Activated T-helper 1 cell treated with anti-CD3 and anti-CD28 coated beads, Interleukin-12 subunit alpha, Interleukin-12 subunit beta, Interleukin-2, Interleukin-4 antibody, amounts not matched to agents 30 ng/mL and 10 ng/mL and 1 ng/mL, durations not matched to agents 14 hours and 24 hours and 36 hours (primary cell): ENCODE measurements at places on chromosomes 1 and 21. TPM values are rescaled to one million over a fixed set of nuclear protein-coding genes. Genes with fewer than 3 reads are reported as not detected.
A peak's percentile ranks its signal among the peaks of the same experiment; 100 is the strongest.

The CD164L2 gene
- not detected in 2 replicates for total RNA-seq

- no peaks in the 10 kb centered on the region for H3K4me1 ChIP-seq
- no peaks in the 10 kb centered on the region for H3K27me3 ChIP-seq
- DNase-seq = no peak
- no peak overlapping the region for H3K4me3 ChIP-seq
These were observed 72.8 kb upstream of the FGGY start for GRCh38 chr1:59223989-59224634.

The CYP4Z1 gene
- not detected in 2 replicates for total RNA-seq

DNA sequence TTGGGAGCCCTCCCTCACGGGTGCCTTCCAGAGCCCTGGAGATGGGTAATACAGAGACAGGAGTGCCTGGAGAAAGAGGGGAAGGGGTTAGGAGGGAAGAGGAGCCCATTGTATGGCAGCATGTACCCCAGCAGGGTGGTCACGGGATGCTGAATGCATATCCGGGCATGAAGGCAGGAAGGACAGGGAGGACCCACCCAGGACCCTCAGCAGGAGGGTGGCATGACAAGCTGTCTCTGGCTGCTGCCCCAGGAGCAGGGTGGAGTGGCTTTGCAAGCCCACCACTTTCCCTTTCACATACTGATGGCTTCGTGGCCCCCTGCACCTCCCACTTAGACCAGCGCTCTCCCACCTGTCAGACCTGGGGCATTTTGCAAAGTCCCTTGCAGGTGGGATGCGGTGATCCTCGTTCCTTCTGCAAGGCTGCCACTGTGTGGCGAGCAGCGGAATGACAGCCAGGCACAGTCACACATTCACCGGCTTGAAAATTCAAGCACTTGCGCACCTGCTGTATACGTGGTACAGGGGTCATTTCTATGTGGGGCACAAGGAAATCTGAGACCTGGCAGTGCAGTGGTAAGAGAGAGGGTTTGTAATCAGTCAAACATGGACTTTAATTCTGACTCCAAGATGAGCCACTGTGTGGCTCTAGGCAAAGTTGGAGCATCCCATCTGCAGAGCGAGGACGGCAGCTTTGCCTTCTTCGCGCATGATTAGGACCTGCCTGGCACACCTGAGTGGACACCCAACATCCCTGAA lies 53.2 kb upstream of the TMEM51 start:
- no peak overlapping the region for H3K27ac ChIP-seq
- no peaks in the 10 kb centered on the region for H3K36me3 ChIP-seq
- peak; percentile 41 for DNase-seq
- H3K4me1 ChIP-seq = peaks cover 10% of the 10 kb centered on the region

DNA sequence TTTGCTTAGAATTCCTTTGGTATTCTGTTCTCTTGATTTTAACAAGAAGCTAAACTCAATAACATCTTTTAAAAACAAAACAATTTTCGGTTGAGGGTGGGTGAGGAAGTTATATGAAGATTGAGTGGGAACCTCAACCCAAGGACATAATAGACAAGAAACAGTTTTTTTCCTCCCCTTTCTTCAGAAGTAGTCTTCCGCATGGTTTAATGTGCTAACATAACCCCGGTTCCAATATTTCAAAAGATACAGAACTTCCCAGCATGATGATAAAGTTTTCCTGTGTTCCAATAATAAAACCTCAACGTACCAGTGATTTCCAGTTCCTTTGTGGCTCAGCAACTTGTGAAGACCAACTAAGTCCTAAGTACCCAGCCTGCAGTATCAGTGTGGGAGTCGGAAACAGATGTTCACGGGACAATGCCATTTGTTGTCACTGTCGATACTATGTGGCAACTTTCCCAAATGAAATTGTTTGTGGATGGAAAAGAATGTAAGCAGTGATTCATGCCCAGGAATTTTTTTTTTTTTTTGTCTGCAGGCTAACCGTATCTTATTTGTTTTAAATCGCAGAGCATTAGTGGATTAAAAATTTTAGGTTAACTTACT lies 48.5 kb downstream of the NR5A2 start:
- no peak overlapping the region for H3K4me3 ChIP-seq
- DNase-seq = no peak
- H3K36me3 ChIP-seq = no peaks in the 10 kb centered on the region
- no peak overlapping the region for H3K27ac ChIP-seq

The FLG gene
- total RNA-seq = not detected in 2 replicates

The FCRL6 gene
- total RNA-seq = not detected in 2 replicates

DNA sequence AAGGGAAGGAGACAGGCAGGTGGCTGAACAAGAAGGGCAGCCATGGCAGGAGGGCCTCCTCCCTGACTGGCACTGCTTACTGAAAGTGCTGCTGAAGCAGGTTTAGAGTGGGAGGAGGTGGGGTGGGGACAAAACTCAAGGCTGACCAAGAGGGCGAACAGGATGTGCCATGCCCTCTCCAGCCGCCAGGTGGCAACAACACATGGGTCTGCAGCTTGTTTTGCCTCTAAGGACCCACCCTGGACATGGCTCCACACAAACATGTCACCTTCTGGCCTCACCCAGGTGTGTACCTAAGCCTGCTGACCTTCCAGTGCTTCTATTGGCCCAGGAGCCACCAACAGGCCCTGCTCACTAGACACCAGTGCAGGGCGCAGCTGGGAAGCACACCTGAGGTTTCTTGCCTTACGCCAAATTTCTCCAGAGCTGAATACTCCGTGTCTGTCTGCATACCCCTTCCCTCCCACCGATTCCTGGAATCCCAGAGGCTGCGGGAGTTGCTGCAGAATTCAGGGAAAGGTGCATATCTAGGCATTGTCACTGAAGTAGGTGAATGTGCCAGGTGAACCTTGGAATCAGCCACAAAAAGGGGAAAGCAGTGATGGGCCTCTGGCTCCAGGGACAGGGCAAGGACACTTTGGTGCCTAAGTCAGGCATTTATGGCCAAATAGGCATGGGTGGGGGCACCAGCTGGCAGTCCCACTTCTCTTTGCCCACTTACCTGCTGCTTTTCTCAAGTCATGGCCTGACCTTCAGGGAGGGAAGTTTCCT lies 5.3 kb downstream of the PSRC1 start:
- peaks cover 2% of the 10 kb centered on the region for H3K36me3 ChIP-seq
- peak; percentile 58 for DNase-seq
- peaks cover 16% of the 10 kb centered on the region for H3K4me1 ChIP-seq
- no peak overlapping the region for H3K27ac ChIP-seq
- H3K4me3 ChIP-seq = no peak overlapping the region
- no peaks in the 10 kb centered on the region for H3K27me3 ChIP-seq

DNA sequence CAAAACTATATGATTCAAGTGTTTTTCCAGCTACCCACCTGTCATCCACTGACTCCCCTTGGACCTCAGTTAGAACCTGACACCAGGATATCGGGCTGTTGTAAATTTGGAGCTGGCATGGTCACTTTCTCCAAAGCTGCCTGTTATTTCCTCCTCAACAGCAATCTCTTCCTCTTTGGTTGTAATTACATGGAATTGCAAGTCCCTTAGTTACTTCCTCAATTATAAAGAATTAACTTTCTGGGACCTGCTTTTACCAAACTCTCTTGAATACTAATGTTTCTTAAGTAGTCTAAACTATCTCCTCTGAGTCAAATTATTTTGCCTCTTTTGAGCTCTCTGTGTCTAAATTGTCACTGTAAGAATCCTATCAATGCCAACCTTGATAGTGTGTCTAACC lies 150.3 kb upstream of the SGIP1 start:
- DNase-seq = no peak

- no peak overlapping the region for H3K4me3 ChIP-seq
- no peaks in the 10 kb centered on the region for H3K27me3 ChIP-seq
- no peaks in the 10 kb centered on the region for H3K4me1 ChIP-seq
- no peak for DNase-seq
- no peak overlapping the region for H3K27ac ChIP-seq
These were observed 104.7 kb downstream of the DISC1 start for GRCh38 chr1:231731268-231731667.
